ENCODE measurements at places on chromosomes 16 and 17. TPM values are rescaled to one million over a fixed set of nuclear protein-coding genes. Genes with fewer than 3 reads are reported as not detected.

DNA sequence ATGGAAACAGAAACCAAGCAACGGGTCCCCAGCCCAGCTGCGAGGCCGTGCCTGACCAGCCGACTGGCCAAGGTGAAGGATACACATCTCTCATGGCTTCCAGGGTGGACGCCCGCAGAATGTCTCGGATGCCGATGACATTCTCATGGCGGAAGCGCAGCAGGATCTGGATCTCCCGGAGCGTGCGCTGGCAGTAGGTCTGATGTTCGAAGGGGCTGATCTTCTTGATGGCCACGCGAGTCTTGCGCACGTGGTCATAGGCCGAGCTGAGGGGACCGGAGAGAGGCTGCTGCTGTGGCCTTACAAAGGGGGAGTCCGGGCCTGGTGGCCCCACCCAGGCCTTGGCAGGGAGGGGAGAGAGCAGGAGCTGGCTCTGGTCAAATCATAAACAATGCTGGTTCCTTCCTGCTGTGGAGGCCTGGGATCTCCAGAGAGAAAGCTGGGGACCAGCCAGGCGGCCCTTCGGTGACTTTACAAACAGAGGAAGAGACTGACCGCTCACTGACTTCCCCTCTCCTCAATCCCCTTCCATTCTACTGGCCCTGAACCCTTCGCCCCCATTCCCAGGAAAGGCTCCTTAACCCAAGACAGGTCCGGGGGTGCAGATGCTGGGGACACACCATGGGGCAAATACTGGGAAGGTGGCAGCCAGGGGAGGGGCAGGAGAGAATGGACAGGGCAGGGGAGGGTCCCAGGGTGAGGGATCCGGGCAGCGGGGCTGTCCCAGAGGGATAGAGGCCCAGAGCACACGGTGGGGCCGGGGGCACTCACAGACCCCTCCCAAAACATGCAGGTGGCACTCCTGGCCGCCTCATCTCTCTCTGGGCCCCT is 1.1 kb downstream of the MAPK3 start:
- DNase-seq: peak; percentile 53

DNA sequence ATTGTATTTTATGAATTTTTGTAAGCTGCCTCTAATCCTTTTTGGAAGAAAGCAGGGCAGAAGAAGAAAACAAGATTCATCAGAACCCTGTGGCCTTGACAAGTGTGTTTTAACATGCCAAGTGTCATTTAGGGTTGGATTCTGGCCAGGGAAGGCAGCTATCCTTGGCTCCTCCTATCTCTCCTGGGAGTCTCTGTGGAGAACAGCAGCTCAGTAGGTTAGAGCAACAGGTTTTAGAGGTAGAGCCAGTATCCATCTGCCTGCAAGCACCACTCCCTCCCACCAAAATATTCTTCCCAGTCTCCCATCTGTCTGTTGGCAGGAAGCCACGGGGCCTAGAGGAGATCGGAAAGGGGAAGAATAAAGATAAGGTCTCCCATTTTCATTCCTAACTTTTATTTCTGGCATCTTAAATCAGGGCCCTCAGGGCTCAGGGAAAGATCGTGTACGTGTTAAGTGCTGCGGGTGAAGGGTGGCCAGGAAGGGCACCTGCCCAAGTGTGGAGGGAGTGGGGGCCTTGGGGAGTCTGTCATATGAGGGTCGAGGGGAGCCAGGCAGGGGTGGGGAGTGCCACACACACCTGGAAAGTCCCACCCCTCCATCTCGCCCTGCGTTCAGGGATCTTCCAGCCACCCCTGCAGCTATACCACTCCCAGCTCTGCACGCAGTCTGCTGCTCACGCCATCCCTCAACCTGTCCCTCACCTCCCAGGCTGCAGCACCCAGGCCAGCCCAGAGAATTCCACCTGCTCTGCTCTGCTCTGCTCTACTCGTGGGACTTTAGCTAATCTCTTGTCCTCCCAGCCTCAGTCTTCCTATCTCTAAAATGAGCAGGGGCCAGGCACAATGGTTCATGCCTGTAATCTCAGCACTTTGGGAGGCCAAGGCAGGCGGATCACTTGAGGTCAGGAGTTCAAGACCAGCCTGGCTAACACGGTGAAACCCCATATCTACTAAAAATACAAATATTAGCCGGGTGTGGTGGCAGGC is 17.1 kb upstream of the CPSF4L start:
- peak; percentile 75 for DNase-seq

DNA sequence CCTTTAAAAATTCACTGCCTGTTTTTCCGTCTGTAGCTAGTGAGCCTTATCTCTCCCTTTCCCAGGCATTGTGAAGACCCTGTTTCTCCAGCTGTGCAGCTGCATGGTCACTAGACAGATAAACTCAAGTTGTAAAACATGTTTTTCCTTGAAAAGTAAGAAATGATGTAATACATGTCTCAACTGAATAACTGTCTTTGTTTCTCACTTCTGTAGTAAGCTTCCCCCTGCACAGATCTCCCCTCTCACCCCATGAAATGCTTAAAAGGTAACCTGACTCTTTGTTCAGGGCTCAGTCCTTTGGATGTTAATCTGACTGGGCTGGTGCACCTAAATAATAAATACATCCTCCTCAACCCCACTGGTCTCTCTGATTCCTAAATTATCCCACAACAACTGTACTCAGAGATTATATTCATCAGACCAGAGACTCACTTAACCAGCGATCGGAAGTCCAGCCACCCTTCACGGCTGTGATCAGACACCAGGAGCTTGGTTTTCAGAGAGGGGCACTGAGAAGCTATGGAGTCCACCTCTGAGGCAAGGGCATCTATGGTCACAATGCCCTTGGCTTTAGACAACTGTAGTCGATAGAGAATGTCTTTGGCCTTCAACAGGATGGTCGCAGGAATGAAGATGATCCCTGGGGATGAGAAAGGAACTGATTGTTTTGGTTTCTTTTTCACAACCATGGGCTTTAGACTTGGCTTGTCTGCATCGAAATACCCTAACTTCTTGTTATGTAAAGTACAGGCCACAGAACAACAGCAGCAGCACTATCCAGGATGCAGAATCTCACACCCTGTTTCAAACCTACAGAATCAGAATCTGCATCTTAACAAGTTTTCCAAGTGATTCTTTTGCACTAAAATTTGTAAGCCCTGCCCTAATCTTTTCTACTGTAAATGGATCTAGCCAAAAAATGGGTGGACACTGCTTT is 15.4 kb downstream of the ACSM1 start:
- no peak for DNase-seq

The INCA1 gene
- not detected for total RNA-seq

The RSPRY1 gene
- total RNA-seq: 110 TPM

The ABCC11 gene
- total RNA-seq: not detected

Data from stomach (tissue), 19 donors.